SK-N-SH (cell line): ENCODE measurements at places on chromosomes 4 and X. TPM values are rescaled to one million over a fixed set of nuclear protein-coding genes. Genes with fewer than 3 reads are reported as not detected.

The F11 gene
- not detected in 2 replicates for polyA plus RNA-seq

The NLGN3 gene
- polyA plus RNA-seq: 4.4 and 5.3 TPM in 2 replicates

The SOD3 gene
- 12.0 and 21.6 TPM in 2 replicates for polyA plus RNA-seq

The SPANXN4 gene
- polyA plus RNA-seq: not detected in 2 replicates

The GAB3 gene
- polyA plus RNA-seq: 3.3 and 4.5 TPM in 2 replicates

The UGT2B11 gene
- not detected in 2 replicates for polyA plus RNA-seq

The PDGFC gene
- 29.8 and 36.2 TPM in 2 replicates for polyA plus RNA-seq

The CT45A10 gene
- polyA plus RNA-seq: not detected in 2 replicates

The MAGEB2 gene
- 1.6 and 2.7 TPM in 2 replicates for polyA plus RNA-seq

The NPFFR2 gene
- polyA plus RNA-seq: 6.2 and 7.8 TPM in 2 replicates

The SCML2 gene
- polyA plus RNA-seq: 3.2 and 4.1 TPM in 2 replicates

The PDCL2 gene
- polyA plus RNA-seq: not detected in 2 replicates

The GPR82 gene
- not detected in 2 replicates for polyA plus RNA-seq

The PLP2 gene
- polyA plus RNA-seq: 95.7 and 146 TPM in 2 replicates

The STPG2 gene
- not detected in 2 replicates for polyA plus RNA-seq

The PDLIM5 gene
- 36.7 and 39.2 TPM in 2 replicates for polyA plus RNA-seq

The CD40LG gene
- not detected in 2 replicates for polyA plus RNA-seq

The CYTL1 gene
- 3.0 and 3.8 TPM in 2 replicates for polyA plus RNA-seq

The XAGE1A gene
- polyA plus RNA-seq: 16.0 and 76.7 TPM in 2 replicates

The UCHL1 gene
- 1,518 and 1,901 TPM in 2 replicates for polyA plus RNA-seq

The REELD1 gene
- polyA plus RNA-seq: not detected in 2 replicates

The GYPB gene
- not detected in 2 replicates for polyA plus RNA-seq

The AMTN gene
- polyA plus RNA-seq: not detected in 2 replicates

The ITIH6 gene
- polyA plus RNA-seq: not detected in 2 replicates
